Hematopoietic multipotent progenitor cell treated with erythropoietin and hydrocortisone succinate and interleukin-3 and kit ligand, for 4 days (in vitro differentiated cells): ENCODE measurements at places on chromosomes 13 and 19.

DNA sequence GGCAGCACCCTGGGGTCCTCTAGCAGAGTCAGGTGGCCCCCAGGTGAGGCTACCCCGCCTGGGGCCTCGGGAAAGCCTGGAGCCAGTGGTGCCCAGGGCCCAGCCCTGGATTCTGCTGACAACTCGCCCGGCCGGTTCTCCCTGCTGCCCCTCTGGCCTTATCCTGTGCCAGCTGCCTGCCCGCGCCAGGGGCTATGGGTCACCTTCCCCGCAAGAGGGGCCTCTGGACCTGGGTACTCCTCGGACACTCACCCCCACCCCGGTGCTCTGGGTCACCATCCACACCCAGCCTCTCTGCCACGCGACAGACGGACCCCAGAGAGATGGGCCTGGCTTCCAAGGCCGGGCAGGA lies 24.0 kb downstream of the ZBTB7A start:
- DNase-seq: no peak

GRCh38 chr13:35618565-35619083 lies 142.1 kb upstream of the MAB21L1 start:
- no peak for DNase-seq

DNA sequence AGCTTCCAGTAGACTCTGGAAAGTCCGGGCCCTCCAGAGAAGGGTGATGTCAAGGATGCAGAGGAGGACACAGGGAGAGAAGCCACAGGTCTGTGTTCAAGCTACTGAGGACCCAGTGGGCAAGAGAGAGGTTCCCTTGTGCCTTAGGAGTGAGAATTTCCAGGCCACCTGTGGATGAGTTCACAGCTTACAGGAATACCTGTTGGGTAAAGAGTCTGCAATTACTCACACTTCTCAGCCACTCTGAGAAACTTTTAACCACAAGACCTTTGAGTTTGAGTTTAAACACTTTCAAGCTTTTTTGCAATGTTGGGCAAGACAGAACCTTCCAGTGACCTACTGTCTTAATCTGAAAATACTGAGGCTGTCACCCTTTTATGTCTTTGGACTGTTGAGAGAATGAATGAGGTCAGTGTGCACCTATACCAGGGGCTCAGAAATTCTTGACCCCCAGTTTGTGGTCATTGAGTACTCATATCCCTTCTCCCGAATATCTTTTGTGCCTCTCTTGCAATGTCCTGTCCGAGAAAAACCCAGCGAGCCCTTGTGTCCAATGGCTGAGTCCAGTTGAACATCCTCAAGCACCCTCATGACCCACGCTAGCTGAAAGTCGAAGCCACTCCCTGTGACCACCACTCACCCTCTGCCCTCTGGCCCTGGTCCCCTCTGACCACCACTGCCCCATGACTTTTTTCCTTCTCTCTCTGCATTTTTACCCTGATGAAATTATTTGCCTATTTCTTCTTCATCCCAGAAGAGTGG lies 368.5 kb upstream of the ZNF507 start:
- no peak for DNase-seq

GRCh38 chr19:53158119-53158656 lies 665 bp downstream of the ZNF347 start:
- DNase-seq: peak; percentile 41

GRCh38 chr13:72221276-72221962 lies 354.4 kb upstream of the DACH1 start:
- peak; percentile 37 for DNase-seq

- peak; percentile 45 for DNase-seq
Observed at GRCh38 chr19:40524133-40524549, 52.5 kb upstream of the SHKBP1 start.

GRCh38 chr13:49124693-49125304 lies 95.3 kb upstream of the MLNR start:
- DNase-seq: no peak

GRCh38 chr13:23806874-23807526 lies 82.2 kb downstream of the MIPEP start:
- no peak for DNase-seq

DNA sequence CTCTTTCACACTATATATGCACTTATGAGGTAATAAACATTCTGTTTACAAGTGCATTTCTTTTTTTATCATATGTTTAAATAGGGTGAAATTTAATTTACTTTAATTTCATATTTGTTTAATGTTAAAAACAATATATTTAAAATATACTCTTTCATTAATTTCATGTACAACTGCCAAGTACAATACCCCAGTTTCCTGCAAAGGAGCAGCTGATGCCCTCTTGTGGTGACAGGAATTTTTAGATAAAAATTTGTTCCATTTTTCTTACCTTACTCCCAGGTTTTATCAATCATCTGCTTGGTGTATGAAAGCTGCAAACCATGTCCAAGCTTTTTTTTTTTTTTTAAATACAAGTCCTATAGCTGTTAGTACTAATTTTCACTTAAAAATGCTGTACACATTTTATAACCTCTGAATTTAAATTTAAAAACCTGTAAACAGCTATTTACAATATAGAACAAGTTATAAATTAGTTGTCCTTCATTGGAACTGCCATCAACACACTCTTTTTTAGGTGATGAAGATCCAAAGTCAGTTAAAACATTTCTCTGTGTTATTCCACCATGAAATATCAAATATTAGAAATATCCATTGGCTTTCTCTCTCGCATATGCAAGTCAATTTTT lies 4.9 kb downstream of the PCDH20 start:
- peak; percentile 31 for DNase-seq

DNA sequence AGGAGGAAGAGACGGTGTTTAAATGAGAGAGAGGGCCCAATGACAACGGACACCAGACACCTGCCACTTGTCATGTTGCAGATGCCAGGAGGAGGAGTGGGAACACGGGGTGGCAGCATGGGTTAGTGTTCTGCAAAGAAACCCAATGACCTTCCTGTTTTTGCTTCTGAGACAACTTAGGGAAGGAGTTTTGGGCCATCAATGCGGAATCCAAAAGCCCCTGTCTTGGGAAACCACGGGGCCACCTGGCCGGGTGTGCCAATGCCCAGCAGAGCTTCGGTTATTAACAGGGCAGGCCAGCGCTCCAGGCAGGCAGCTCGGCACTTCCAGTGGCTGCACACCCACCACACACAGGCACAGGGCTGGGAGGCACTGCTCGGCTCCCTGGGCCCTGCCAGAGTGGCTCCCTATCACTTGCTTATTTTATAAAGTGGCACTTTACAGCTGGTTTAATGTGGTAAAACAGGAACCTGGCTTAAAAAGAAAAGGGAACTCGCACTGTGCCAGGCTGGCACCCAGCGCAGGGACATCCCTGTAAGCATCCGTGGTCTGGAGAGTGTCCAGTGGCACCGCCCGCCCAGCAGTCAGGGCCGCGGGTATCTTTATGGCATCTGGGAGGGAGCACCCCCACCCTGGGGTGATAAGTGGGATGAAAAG lies 19.1 kb downstream of the ELL start:
- peak; percentile 75 for DNase-seq

- DNase-seq: peak; percentile 49
Observed at GRCh38 chr13:113458253-113459065, 5.2 kb upstream of the ADPRHL1 start.

DNA sequence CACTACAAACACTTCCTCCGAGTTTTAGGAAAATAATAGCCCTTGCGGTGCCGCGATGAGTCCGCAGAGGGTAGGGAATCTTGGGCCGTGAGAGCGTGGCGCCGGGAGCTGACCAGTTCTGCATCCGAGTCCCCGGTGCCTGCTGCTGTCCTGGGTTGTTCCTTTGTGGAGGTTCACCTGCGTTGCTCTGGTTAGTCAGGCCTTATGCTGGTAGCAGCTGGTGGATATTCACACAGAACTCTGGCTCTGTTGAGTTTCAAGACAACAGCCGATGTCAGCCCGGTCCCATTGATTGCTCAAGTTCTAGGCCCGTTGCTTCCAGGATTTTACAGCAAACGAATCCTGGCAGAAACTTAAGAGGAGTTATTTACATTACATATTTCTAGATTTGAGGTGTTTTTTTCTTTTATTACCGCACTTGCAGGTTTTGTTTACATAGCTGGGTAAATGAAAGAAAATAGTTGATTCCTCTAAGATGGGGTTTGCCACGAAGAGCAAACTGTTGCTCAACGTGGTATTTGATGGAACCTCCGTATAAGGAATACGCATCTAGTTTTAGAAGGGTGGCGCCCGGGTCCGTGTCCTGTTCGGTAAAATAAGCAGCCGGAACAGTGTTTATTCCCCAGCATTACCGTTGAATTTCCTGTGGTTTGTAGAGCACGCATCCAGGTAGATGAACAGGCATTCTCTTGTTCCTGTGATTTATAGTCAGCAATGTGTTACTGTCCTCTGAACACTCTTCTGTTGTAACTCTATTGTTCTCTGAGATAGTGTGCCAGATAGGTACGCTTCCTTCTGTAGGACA lies 1.3 kb downstream of the CLDN10 start:
- peak; percentile 34 for DNase-seq

DNA sequence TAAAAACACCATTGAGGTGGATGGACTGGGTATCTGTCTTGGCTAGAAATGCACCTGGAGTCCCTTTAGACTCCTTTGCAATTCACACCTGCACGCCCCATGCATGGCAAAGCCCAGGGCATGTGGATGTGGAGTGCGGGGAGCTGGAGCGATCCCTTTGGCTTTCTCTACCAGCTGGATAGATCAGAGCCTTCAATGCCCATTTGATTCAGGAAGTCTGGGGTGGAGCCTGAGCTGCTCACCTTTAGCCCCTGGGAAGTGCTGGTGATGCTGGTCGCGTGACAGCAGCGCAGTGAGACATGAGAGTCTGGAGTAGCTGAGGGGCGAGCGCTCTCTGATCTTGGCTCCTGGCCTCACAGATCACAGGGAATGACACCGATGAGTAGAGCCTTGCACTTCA lies 4.8 kb upstream of the ZNF536 start:
- no peak for DNase-seq

- no peak for DNase-seq
Observed at GRCh38 chr19:13160557-13160956, 10.3 kb downstream of the IER2 start.

DNA sequence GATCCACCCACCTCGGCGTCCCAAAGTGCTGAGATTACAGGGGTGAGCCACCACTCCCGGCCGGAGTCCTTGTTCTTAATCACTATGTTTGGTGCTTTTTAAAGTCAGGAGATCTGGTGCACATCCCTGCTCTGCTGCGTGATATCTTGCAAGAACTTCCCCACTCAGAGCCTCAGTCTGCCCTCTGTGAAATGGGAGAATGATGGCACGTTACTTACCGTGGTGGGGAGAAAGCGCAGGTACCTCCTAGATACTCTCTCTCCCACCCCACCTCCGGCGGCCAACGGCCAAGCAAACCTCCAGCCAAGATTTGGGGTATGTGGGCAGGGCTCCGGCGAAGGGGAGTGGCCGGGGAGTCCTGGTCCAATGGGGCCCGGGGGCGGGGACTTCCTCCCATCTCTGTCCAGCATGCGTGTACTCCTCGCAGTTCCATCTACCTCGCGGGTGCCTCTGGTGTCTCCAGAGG lies at the start of gene RYR1:
RYR1 (plus strand) TSS at position 424 of the 466 bp plus-strand sequence. CDS start 139 bp downstream, outside the sequence.
- DNase-seq: peak; percentile 85

- DNase-seq: peak; percentile 66
Observed at GRCh38 chr13:51923983-51924539, 62.3 kb downstream of the CCDC70 start.

GRCh38 chr19:50967929-50968715 lies 1.3 kb downstream of the KLK6 start:
- no peak for DNase-seq

DNA sequence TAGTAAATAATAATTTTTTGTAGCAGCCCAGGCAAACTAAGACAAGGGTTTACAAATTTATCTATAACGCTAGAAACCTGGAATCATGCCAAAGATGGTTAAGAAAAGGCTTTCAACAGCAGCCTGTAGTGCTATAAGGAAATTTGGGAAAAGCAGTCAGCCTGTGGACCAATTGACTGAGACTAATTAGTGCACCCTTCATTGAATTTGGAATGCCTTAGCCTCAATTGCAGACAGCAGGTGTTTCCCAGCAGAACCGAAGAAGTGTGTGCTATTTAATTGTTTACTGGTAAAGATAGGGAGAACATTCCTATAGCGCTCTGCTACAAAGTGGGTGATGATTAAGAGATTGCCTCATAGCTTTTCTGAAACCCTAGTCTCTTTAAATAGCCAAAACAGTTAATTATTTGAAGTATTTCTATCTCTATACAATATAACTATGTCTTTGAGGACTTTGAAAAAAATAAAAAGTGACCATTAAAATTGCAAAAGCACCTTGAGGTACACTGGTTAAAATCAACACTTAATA lies 1884.3 kb upstream of the PCDH20 start:
- DNase-seq: no peak

DNA sequence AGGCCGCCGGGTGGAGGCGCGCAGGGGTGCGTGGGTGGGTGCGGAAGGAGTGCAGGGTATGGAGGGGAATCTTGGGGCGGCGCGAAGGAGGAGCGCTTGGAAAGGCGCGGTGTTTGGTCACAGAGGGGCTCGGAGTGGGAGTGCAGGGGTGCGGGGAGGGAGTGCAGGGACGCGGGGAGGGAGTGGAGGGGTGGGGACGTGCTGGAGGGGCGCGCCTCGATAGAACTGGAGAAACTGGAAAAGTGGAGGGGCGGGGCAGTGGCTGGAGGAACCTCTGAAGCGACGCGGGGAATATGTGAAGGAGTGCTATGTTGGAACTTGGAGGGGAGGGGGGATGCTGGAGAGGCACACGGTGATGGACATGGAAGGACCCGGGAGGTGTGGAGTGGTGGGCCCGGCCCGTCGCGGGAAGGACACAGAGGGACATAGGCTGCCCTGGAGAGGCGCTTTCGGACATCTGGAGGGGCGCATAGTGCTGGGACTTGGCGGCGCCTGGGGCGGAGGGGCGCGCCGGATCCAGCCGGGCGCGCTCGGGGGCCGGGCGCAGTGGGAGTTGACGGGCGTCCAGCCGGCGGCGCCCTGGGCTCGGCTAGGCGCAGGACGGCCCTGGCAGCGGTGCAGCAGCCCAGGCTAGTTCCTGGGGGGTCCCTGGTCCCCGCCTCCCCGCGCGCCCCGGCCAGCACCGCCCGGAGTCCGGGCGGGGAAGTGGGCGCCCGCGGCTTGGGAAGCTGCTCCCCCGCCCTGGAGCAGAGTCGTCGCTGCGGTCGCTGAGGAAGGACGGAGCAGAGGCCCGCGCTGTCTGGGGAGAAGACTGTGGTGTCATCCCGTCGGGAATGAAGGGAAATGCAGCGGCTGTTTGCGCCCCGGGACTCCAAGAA lies 20.8 kb upstream of the SGCG start:
- DNase-seq: no peak

DNA sequence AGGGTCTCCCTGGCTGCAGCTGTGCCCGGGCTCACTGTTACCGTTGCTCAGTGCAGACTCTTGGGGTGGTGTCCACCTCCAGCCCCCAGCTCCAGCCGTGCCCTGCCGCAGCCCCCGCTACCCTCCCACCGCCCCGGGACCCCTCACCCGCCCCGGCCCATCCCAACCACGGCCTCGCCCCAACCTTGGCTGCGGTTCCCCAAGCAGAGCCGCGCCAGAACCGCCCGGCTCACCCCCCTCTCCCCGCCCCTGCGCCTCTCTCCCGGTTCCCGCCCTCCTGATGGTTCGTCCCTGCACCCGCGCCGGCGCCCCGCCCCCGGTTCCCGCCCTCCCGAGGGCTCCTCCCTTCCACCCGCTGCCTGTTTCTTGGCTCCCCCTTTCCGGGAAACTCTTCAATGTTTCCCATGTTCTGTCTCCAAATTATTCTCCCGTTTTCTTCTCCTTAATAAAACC lies 40.3 kb downstream of the ANKRD10 start:
- peak; percentile 80 for DNase-seq

GRCh38 chr13:52128714-52129700 lies at the start of gene NEK5:
TSS of gene NEK5 (minus strand) at chr13:52129073. CDS start at chr13:52127482, 1,591 bp downstream.
- DNase-seq: peak; percentile 77
